ENCODE measurements at places on chromosomes 5 and 9.

DNA sequence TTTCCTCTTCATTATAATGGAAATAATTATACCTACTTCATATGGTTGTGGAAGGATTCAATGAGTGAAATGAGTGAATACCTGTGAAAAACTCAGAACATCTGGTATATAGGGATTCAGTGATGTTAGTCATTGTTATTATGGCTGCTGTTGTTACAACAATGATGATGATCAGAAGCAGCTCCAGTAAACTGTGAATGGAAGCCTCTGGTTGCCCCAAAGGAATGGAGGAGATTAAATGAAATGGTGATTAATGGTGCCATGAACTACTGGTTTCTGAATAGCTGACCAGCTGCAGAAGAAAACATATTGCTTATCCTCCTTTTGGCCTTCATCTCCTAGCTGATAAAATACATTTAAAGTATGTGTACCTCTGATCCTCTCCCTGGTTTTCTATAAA, 372.0 kb downstream of the ARHGEF28 start:
- H3K36me3 ChIP-seq, result no peaks in the 10 kb centered on the region
- no peak overlapping the region for H3K27ac ChIP-seq
- H3K4me1 ChIP-seq, result no peaks in the 10 kb centered on the region

DNA sequence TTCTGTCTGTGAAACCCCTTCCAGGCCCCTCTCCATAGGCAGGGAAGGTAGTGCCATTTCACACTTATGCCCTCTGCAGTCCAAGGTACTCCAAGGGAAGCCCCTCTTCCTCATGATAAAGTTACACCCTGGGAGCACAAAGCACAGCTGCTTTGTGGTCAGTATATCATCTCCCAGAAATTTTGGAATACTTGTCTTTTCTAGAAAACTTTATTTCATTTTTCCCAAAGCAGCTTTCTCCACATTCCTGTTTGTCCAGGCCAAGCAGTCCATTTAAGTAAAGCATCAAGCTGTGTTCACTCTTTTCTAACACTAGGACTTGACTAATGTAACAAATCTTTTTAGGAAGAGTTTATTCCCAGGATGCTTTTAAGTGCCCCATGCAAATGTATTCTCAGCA, 371.8 kb upstream of the RGMB start:
- no peak for DNase-seq
- no peak overlapping the region for H3K4me3 ChIP-seq
- H3K27me3 ChIP-seq, result no peaks in the 10 kb centered on the region
- no peak overlapping the region for H3K27ac ChIP-seq

DNA sequence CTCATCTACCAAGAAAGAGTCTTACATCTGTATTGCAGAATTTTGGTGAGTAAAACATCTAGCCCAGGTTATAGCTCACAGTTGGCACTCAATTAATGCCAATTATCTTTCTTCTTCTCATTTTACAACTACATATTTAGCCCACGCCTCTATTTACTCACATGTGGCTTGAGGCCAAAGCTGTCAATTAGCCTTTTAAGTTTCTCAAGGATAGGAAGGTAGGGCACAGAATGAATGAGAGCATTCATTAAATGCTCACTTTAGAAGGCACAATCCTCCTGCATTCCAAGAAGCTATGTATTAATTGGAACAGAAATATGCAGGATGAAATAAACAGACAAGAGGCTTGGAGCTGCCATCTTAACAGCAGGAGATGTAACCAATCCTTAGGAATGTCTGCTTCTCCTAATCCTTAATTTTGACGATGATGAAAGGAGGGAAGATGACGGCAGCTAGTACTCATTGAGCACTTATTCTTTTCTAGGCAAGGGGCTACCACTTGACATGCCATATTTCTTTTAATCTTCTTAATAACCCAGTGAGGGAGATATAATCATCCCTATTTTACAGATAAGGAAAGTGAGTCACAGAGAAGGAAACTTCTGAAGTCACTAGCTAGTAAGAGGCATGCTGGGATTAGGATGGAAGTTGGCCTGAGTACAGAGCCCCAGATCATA, 30.8 kb upstream of the PANK3 start:
- no peaks in the 10 kb centered on the region for H3K4me1 ChIP-seq
- DNase-seq, result no peak
- no peak overlapping the region for H3K27ac ChIP-seq

GRCh38 chr5:78507531-78507930, 141.0 kb downstream of the LHFPL2 start:
- no peak overlapping the region for H3K4me3 ChIP-seq
- H3K36me3 ChIP-seq, result no peaks in the 10 kb centered on the region
- no peak overlapping the region for H3K27ac ChIP-seq
- H3K4me1 ChIP-seq, result no peaks in the 10 kb centered on the region
- H3K27me3 ChIP-seq, result no peaks in the 10 kb centered on the region
- DNase-seq, result no peak

GRCh38 chr5:175343308-175343707, 100.7 kb downstream of the DRD1 start:
- no peak for DNase-seq
- no peaks in the 10 kb centered on the region for H3K36me3 ChIP-seq
- H3K4me3 ChIP-seq, result no peak overlapping the region
- no peaks in the 10 kb centered on the region for H3K4me1 ChIP-seq
- no peaks in the 10 kb centered on the region for H3K27me3 ChIP-seq
- no peak overlapping the region for H3K27ac ChIP-seq

GRCh38 chr5:134545070-134545868, 19.8 kb downstream of the JADE2 start:
- no peak overlapping the region for H3K27ac ChIP-seq
- no peaks in the 10 kb centered on the region for H3K27me3 ChIP-seq
- no peak for DNase-seq
- no peaks in the 10 kb centered on the region for H3K36me3 ChIP-seq
- no peaks in the 10 kb centered on the region for H3K4me1 ChIP-seq
- no peak overlapping the region for H3K4me3 ChIP-seq

DNA sequence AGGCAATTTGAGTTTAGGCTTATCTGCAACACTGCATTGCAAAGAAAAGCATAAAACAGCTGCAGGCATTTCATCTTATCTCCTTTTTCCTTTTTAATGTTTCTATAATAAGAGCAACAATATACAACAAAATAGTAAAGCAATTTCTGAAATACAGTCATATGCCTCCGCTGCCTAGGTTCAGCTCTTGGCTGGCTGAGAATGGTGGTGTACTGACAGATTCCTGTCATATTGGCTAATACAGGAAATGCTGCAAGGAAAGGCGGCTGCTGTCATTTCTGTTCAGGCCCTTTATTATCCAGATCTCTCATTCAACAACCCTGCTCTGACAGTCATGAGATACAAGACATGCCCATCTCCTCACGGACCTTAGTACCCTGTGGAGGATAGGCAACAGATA, 677.0 kb downstream of the TAF11L14 start:
- no peak overlapping the region for H3K27ac ChIP-seq
- H3K27me3 ChIP-seq, result no peaks in the 10 kb centered on the region
- DNase-seq, result no peak

DNA sequence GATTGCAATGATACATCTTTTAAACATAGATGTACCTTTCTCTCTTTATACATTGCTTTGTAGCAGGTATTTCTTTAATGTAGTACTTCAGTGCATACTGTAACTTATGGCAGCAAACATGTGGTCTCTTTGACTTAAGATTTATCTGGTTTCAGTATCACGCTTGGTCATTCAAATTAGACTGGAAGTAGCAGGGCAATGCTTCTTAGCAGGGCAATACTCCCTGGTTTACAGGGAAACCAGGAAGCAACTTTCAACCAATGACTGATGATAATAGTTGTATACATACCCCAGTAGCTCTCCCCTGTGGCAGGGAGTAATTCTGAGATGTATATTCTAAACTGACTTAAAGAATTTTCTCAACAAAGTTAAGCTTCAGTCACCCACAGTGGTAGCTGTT, 761.1 kb upstream of the CDH10 start:
- DNase-seq, result no peak
- no peak overlapping the region for H3K27ac ChIP-seq
- H3K4me3 ChIP-seq, result no peak overlapping the region
- H3K36me3 ChIP-seq, result no peaks in the 10 kb centered on the region
- no peaks in the 10 kb centered on the region for H3K27me3 ChIP-seq

DNA sequence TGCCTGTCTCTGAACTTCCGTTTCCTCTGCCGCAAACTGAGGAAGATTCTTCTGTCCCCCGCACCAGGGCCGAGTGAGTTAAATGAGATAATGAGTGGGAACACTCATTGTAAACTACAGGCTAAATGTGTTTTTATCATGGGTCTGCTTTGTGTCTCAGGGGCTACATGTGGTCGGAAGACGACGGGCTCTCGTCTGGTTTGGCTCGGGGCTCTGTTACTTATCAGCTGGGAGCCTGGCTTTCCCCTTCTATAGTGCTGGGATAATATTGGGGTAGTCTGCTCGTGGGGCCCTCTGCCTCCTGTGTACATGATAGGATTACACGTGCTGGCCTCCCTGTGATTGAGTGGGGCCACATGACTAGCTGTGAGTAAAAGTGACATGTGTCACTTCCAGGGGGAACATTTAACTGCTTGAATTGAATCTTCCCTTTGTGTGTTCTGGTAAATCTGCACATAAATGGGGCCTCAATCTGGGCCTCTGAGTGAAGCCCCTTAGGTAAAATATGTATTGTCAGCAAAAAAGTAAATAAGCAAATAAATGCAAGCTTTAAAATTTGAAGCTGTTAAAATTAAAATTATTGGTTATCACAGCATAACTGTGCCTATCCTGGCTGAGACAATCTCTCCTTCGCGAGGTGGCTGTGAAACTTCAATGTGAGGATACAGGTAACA, 86.9 kb upstream of the SH3PXD2B start:
- H3K27me3 ChIP-seq, result no peaks in the 10 kb centered on the region
- no peaks in the 10 kb centered on the region for H3K4me1 ChIP-seq
- no peak overlapping the region for H3K27ac ChIP-seq
- H3K36me3 ChIP-seq, result no peaks in the 10 kb centered on the region
- no peak overlapping the region for H3K4me3 ChIP-seq
